ENCODE measurements at places on chromosomes 13 and 19.

DNA sequence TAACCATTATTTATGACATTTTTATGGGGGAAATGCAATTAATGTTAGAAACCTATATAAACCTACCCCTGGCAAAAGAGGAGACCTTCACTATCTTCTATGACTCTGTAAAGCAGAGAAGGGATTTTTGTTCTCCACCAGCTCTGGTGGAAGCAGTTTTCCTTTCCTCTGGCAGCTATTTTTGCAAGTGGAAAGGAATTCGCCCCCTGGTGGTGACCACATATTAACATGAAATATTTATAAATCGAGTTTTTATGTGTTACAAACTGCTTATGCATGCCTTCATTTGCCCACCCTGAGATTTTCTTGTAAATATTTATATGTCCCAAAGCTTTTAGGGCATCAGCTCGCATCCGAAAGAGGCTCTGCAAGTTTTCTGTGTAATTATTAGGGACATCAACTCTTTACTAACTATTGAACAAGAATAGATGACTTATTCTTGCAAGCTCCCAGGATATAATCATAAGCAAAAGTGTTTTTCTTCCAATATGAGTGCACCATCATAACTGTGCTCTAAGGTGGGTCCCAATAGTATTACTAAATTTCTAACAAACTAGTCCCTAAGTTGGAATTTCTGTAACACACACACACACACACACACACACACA, 62.4 kb downstream of the SERTM1 start:
- peak; percentile 6 for DNase-seq

GRCh38 chr19:5456841-5457200, 1.6 kb downstream of the ZNRF4 start:
- DNase-seq = no peak

DNA sequence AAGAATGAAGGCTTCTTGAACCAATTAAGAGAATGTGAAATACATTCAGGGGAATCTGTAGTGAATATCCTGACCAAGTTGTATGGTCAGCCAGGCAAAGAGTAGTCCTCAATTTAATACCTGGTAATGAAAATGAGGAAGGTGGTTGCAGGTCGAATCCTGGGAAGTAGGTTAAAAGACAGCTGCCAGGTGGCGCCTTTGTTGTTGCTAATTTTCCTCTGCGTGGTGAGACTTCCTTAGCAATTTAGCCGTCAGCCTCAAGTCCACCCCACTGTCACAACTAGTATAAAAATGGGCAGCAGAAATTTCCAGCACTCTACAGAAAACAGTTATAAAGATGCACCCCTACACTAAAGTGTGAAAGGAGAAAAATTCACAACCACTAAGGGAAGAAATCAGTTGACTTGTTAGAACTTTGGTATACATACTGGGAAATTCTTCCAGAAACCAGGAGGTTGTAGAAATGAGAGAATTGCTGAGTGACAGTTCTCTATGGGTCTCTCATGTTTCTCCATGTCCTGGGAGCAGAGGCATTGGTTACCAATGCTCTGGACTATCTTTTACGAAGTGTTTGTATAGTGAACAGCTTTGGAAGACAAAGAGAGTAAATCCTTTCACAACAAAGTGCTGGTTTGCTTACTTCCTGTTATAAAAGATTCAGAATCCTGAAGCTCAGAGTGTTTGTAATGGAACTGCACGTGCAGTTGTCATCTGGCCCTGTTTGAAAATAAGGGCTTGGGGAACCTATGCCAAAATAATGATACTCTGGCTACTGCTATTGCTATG, 235.9 kb downstream of the NHLRC3 start:
- no peak for DNase-seq

DNA sequence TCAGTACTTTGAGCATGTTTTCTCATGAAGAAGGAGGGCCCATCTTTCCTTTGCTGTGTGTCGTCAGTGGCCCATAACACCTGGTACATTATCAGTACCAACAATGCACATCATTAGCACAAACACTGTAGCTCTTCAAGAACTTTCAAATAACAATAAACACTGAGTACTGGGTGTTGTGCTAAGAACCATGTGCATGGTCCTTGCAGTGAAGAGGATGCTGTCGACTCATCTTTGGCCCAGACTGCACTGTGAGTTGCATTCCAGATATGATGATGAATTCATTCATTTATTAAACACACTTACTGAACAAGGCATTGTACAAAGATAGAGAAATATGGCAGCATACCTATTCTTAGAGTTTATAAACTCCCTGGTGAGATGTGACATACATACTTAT, 55.8 kb downstream of the FLT3 start:
- DNase-seq = no peak

DNA sequence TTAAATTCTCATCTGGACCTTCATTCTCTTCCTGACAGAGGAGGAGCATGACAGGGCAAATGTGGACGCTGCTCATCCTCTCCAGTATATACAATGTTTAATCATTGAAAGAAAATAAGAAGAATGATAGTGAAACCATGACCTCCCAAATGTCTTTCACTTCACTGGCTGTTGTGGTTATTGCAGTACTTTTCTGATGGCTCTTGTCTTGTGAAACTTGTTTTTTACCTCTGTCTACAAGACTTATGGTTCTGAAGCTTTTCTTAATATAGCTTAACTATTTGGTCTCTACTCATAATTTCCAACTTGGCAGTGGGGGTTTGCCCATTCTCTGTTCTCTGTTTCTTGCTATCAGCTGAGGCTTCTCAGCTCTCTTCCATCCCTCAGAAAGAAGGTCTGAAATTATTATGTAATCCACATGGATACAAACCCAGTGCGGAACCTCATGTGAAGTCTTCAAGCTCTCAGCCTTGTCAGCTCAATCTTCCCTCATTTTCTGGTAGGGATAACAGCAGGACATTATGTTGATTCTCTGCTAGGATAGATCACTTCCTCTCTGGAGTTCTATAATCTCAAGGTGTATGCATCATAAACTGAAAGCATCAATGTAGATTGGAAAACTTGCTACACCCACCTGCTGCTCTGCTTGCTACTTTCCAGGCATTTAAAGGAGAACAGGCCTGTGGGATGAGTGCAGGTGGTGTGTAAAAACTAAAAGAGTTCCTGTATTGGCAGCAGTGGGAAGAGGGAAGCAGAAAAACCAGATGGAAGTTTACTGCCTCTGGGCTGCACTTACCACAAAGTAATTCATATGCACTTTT, 250.3 kb upstream of the HTR2A start:
- no peak for DNase-seq

- no peak for DNase-seq
These were observed 15.0 kb downstream of the PLIN4 start for GRCh38 chr19:4503132-4503824.

- DNase-seq = no peak
These were observed 454.7 kb upstream of the TSHZ3 start for GRCh38 chr19:31803835-31804446.

- no peak for DNase-seq
These were observed 149.0 kb downstream of the SLITRK1 start for GRCh38 chr13:83733293-83733692.

- no peak for DNase-seq
These were observed 1097.8 kb downstream of the PCDH17 start for GRCh38 chr13:58729361-58729760.

- DNase-seq = no peak
These were observed 2.2 kb downstream of the NDFIP2 start for GRCh38 chr13:79483086-79483706.

- DNase-seq = no peak
These were observed 30.2 kb downstream of the MEIS3 start for GRCh38 chr19:47389150-47389556.

- DNase-seq = no peak
These were observed 31.4 kb downstream of the NAXD start for GRCh38 chr13:110646442-110647364.

DNA sequence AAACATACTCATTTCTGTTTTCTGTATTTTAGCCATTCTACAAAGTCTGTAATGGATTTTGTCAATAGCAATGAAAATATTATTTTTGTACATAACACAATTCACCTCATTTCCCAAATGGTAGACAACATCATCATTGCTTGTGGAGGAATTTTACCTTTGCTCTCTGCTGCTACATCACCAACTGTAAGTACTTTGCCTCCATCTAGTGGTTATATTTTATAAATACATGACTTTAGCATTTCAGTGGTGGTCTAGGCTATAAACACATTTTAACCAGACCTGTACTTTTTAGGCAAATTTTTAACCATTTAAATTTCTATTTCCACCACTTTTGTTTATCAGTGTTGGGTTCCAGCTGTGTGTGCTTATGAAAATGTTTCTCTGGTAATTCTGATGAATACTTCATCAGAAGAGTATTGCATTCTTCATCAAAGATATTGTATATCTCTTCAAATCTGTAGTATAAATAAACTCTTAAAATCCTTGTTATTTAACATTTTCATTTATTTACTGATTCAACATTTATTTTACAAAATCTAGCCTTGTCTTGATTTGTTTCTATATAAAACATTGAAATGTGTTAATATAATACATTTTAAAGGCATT, 222.4 kb downstream of the NBEA start:
- no peak for DNase-seq

DNA sequence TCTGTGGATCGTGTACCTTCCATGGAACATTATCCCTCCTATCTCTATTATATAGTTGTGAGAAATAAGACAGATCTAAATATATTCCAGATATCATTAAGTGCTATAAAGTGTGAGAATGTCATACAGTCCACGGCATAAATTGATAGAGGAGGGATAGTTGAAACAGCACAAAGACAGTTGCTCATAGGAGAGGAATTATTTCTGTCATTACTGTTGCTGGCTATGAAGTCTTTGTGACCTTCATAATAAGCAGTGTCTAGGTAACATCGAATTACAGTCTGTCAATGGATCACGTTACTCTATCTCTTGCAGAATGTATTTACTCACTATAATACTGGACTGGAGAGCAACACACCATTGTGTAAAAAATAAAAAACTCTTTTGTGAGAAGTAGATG, 671.5 kb upstream of the PCDH20 start:
- no peak for DNase-seq

DNA sequence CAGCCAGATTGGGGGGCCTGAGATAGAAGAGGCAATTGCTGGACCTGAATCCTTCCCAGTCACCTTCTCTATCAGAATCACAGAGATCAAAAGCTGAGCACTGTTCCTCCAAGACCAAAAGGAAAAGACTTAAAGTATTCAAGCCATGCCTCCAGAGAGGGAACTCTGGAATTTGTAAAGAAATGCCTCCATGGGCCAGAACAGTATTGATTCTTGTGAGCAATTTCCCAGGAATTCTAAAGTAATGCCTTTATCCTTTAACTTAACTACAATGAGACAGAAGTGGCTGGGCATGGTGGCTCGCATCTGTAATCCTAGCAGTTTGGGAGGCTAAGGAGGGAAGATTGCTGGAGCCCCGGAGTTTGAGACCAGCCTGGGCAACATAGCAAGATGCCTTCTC, 148.8 kb downstream of the FLT1 start:
- DNase-seq = no peak
